D721Med (cell line): ENCODE measurements at places on chromosomes 6 and 20.
A peak's percentile ranks its signal among the peaks of the same experiment; 100 is the strongest.

DNA sequence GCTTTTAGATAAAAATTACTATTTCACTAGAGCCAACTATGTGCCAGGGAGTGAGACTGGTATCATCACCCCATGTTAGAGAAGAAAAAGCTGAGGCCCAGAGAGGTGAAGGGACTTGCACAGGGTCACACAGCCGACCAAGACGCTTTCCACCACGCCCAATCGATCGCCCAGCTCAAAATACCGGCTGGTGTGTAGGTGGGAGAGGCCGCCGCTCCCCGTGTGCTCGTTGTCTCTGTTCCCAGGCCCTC, 253 bp upstream of the SNPH start:
- DNase-seq = no peak

DNA sequence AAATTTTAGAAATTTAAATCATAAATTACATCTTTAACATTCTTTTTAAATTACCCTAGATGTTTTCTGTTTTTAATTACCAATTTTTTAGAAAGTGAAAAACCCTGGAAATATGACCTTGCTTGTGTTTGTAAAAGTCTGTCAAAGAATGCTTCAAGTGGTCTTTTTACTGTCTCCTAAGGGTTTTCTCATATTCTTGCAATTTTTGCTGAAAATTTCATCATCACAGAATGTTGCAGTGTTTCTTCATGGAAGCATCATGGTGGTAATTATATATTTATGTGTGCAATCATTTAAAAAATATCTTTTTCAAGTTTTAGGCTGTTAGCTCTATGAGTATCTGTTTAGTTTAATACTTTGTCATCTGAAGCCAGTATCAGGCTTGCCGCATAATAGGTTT, 178.2 kb downstream of the HDGFL1 start:
- DNase-seq = no peak

- DNase-seq = no peak
These were observed 10.7 kb downstream of the FAM8A1 start for GRCh38 chr6:17610835-17611234.

GRCh38 chr6:134138226-134138975, 86.0 kb upstream of the SLC2A12 start:
- DNase-seq = no peak

DNA sequence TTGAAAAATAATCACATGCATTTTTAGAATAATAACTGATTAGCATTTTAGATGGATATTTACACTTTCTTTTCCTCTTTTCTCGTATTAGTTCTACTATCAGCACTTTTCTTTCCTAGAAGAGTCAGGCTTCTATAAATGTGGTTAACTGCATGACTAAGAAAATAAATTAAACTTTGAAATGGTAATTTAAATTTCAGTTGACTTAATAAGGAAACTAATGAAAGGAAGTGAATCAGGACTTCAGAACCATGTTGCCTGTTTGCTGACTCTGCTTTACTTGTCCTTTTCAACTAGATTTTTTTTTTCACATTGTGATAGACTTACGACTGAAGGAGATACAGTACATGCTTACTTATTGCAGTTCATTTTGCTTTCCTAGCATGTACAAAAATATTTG, 1258.2 kb upstream of the EYS start:
- DNase-seq = no peak

DNA sequence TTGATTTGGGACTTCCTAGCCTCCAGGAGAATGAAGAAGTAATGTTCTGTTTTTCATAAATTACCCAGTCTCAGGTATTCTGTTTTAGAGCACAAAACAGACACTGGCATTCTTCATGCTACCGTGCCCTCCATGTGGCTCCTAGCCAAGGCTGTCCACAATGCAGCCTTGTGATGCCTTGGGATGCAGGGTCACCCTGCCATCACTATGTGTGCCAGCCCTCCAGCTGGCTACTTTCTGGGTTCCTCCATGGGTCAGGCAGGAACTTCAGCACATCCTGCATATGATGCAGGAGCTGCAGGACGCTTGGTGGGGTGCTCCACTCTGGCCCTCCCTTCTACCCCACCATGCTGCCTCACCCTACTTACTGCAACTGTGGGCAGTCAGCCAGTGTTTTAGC, 38.0 kb upstream of the FAM50B start:
- DNase-seq = no peak

- no peak for DNase-seq
These were observed 9.0 kb downstream of the RRBP1 start for GRCh38 chr20:17673084-17673483.

- no peak for DNase-seq
These were observed 38.5 kb upstream of the BMP6 start for GRCh38 chr6:7687145-7688111.

- no peak for DNase-seq
These were observed 837.6 kb downstream of the TBC1D32 start for GRCh38 chr6:120496661-120497060.

GRCh38 chr20:38870733-38871559, 55.3 kb upstream of the FAM83D start:
- DNase-seq = no peak

- no peak for DNase-seq
These were observed 21.9 kb upstream of the CDH22 start for GRCh38 chr20:46330072-46330763.

- peak; percentile 71 for DNase-seq
These were observed 1.8 kb downstream of the FOXO3 start for GRCh38 chr6:108562503-108562993.

DNA sequence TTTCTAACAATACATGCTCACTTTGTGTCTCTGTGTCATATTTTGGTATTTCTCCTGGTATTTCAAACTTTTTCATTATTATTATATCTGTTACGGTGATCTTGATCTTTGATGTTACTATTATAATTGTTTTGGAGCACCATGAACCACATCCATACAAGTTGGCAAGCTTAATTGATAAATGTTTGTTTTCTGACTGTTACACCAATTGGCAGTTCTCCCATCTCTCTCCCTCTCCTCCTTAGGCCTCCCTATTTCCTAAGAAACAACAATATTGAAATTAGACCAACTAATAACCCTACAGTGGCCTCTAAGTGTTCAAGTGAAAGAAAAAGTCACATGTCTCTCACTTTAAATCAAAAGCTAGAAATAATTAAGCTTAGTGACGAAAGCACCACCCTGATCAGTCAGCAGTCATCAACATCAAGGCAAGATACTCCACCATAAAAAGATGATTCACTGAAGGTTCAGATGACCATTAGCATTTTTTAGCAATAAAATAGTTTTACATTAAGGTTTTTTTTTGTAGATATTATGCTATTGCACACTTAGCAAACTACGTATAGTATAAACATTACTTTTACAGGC, 61.5 kb downstream of the IBTK start:
- no peak for DNase-seq
